Kidney epithelial cell (primary cell): ENCODE measurements at places on chromosomes 7 and 10.

GRCh38 chr7:40437936-40438634 is 303.3 kb downstream of the SUGCT start:
- no peak for DNase-seq

DNA sequence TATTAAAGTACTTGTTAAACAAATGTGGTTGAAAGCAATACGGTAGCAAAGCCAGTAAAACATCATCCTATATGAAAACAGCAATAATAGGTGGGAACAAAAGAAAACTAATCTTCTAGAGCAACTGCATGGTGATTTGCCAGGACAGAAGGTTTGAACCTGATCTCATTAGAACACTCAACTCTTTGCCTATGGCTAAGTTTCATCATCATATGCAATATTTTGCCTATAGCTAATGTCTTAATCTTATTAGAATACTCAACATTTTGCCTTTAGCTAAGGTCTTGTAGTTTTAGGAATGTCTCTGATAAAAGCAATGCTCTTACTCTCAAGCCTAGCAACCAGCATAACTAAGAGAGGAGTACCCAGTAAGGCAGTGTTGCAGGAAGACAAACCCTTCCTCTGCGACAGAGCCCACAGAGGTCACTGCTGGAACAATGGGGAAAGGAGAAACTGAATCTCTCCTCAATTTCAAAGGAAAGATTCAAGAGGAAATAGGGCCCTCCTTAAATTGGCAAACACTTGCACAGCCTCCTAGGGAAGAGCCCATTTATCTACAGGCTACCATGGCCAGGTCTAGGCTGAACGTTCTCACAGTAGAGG is 38.3 kb downstream of the CADPS2 start:
- DNase-seq = no peak

- DNase-seq = no peak
Measured at GRCh38 chr10:2837674-2838073, 229.7 kb upstream of the PFKP start.

DNA sequence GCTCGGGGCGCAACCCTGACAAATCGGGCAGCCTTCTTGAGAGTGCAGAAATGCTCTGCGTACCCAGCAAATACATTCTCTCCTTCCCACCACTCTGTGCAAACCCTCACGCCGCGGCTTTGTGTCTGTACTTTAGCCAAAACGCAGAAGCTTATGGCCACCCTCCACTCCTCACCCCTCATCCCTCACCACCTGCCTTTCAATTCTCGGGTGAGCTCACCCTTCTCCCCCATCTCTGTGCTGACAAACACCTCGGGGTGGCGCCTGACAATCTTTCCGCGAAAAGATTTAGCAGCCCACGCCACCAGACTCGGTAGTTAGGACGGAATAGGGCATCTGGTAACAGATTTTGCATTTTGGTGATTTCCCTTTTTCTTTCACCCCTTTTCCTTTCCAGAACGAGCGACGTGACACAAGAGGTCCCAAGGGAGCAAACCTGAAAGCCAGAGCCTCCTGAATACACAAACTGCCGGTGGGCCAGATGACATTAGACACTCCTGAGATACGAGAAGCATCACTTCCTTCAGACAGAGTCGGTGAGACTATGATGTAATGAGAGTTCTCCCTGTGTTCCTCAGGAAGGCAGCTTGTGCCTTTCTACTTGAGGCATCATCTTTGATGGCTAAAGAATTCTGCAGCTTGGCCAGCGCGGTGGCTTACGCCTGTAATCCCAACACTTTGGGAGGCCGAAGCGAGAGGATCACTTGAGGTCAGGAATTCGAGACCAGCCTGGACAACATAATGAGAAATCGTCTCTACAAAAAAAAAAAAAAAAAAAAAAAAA is 671 bp upstream of the ATAD1 start:
- no peak for DNase-seq

DNA sequence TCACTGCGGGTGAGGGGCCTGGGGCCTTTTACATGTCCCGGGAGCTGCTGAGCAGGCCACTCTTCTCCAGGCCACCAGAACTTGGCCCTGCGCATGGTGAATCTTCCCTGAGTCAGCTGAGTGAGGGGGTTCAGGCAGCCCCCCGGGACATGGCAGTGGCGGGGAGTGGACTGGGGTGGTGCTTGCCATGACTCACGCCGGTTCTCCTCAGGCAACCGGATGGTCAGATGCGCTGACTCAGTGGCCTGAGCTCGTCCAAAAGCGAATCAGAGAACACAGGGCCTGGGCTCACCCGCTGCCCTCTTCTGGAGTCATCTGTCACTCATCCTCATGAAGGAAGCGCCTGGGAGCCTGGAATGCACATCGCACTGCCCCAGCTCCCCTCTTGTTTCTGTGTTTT is 33.5 kb downstream of the HTRA1 start:
- DNase-seq = no peak

DNA sequence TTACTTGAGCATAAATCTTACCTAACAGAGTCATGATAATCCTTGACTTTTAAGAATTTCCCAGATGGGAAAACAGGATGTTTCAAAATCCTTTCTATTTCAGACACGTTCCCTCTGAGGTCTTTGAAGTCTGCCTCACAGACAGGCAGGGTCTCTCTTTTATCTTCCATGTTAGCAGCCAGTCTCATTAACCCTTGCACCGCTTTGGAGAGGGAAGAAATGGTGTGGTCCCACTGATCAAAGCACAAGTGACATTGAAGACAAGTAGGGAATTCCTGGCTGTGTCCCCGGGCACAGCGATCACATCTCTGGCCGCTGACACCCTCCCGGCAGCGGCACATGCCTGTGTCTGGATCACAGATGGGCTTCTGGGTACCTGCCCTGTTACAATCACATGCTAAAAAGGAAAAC is 52.7 kb upstream of the LAMB1 start:
- no peak for DNase-seq

- DNase-seq = no peak
Measured at GRCh38 chr7:23698822-23699221, 11.2 kb upstream of the STK31 start.

DNA sequence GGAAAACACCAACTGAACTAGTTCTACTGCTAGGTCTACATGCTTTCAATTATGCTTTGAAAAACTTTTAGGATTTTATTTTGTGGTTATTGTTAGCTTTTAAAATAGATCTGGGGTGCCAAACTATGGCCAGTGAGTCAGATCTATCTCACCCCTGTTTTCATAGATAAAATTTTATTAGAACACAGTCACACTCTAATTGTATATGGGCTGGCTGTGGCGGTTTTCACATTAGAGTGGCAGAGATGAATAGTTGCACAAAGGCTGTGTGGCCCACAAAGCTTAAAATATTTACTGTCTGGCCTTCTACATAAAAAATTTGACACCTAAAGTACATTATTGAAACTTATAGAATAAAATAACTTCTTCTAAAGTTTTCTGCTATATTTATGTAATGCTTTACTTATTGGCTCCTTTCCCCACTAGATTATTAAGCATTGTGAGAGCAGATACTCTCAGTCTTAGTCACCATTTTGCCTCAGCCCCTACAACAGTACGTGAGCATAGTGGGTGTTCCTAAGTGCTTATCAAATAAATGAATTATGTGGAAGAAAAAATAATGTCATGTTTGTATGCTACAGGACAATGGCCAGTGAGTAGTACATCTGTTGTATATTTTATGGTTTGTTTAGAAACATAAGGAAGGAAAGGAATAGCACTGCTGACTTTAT is 5.4 kb upstream of the SUV39H2 start:
- DNase-seq = no peak

GRCh38 chr10:5046410-5046809 is 42.8 kb upstream of the AKR1C2 start:
- no peak for DNase-seq

- DNase-seq = peak; percentile 71
Measured at GRCh38 chr7:4683884-4684565, 1.9 kb downstream of the FOXK1 start.

DNA sequence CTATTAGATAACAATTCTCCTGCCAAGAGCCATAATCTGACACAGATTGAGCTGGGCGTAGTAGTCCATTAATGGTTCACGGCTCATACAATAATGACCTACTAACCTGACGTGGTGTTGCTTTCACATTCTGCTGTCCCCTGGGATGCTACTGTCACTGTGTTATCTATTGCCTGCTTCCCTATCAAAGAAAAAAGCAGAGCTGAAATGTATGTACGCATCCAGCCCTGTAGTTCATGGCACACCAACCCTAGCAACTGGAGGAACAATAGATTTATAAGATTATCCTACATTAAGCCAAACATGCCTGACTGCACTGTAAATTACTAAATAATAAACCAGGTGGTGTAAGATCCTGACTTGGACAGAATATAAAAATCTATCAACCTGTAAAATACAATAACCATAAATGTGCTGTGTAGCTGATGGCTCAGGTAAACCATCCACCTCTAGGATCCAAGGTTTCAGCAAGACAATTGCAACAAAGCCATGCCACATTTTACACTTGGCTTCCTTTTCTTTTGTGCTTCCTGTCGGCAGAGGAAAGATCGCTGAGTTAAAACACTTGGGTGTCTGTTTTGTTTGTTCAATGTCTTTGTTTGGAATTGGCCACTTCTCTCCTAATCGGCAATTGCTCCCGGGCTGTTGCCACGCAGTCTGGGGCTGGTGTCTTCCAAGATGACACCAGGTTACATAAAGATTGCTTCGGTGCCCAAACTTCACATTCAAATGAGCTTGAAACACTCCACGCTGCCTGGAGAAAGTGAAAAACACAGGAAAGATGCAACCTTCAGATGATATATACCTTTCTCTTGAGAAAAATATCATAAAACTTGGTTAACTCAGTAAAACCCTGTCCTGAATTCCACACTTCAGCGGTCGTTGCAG is 143.9 kb upstream of the MGMT start:
- DNase-seq = no peak

DNA sequence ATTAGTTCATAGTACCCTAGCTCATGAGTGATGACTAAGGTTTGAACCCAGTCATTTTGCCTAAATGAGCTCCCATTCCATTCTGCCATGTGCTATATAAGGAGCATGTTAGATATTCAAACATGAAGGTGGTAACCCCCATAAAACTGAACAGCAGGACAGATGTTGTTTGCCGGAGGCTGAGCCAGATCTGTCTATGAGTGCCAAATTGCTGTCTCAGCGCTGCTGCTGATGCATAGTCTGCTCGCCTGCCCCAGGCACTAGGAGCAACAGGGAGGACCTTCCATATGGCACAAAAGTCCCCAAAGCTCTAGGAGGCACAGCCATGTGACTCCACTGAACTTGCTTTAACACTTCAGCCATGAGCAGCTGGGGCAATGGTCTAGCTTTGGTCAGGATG is 466.0 kb upstream of the GHITM start:
- no peak for DNase-seq

- DNase-seq = no peak
Measured at GRCh38 chr7:25029075-25029474, 49.1 kb upstream of the OSBPL3 start.

DNA sequence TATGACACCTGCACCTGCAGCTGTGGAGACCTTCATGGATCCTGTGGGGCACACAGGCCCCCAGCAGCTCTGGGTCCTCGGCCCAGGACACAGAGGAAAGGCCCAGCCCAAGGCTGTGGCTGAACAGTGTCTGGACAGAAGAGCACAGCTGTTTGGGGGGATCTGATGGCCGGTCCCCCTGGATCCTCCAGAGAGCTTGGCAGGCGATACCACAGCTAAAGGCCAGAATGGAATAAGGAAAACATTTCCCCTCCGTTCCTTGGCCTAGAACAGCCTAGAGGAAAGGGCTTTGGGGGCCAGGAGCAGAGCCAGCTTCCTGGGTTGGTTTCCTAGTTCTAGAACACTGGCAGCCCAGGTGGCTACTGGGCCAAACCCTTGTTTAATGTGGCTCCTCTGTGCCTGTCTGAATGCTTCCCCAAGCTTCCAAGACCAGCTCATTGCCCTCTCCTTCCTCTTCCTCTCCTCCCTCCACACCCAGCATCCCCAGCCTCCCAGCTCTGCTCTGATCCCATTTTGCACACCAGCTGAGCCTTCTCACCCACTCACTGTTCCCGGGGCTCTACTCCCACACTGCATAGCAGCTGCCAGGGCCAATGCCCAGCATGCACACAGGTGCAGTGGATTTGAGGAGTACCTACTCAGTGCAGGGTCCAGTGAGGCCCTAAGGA is 46.9 kb downstream of the GPAM start:
- DNase-seq = no peak
